ENCODE measurements at places on chromosomes 6 and 20. TPM values are rescaled to one million over a fixed set of nuclear protein-coding genes. Genes with fewer than 3 reads are reported as not detected.

Gene GJA10
- total RNA-seq, result not detected

Gene CLPSL1
- not detected for total RNA-seq

Gene KCNQ2
- not detected for total RNA-seq

Gene C6orf141
- not detected for total RNA-seq

DNA sequence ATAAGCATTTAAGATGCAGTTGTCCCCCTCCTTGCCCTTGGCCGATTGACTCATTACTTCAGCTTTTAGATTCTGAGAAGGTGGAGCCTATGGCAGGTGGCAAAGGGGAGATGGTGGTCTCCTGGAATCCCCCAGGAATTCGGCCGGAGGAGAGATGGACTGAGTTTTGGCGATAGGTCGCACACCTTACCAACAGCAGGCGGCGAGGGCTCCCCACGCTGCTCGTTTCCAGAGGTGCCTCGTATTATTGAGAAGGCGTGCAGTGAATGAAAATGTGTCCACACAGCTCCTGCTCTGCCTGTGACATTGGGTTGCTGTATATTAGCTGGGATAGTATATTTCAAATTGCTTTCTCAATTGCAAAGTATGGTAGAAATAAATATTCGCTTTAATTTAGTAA is 224.5 kb downstream of the ARID1B start:
- DNase-seq, result no peak

- DNase-seq, result no peak
Observed at GRCh38 chr6:2384528-2384927, 139.1 kb upstream of the GMDS start.

DNA sequence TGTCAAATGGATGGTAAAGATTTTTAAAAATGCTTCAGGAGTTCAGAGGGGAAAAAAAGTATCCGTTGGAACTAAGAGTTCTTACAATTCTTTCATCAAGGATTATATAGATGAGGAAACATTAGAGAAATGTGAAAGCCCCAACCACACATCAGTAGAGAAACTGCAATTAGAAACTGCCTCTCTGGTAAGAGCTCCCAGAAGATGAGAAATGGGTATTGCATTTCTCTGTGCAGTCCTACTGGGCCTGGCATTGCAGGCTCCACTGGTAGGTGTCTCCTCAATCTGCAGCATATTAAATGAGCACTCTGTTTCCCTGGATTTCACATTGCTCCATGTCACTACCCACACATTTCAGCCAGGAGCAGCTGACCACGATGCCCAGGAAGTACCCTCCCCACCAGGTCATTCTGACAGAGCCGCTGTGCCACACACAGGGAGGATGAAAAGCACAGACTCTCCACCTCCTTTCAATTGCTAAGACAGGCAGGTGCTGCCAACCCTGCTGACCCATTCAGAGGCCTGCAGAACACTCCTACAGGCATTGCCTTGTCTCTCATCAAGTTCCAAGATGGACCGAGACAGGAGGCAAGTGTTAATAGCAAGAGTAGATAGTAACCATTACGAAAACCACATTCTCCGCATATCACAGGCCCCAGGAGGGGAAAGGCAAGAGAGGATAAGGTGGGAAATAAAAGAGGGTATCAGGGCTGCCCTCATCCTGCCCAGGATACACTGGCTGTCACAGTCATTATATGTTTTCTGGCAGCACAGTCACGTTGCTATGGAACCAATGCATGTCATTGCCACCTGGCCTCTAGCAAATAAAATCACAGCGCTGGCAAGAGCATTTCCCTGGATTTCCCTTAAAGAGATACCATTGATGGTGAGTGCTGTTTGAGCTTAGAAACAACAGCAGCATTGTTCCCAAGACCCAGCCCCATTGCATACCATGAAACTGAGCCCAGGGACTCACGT is 241.7 kb downstream of the ATXN1 start:
- no peak for DNase-seq

DNA sequence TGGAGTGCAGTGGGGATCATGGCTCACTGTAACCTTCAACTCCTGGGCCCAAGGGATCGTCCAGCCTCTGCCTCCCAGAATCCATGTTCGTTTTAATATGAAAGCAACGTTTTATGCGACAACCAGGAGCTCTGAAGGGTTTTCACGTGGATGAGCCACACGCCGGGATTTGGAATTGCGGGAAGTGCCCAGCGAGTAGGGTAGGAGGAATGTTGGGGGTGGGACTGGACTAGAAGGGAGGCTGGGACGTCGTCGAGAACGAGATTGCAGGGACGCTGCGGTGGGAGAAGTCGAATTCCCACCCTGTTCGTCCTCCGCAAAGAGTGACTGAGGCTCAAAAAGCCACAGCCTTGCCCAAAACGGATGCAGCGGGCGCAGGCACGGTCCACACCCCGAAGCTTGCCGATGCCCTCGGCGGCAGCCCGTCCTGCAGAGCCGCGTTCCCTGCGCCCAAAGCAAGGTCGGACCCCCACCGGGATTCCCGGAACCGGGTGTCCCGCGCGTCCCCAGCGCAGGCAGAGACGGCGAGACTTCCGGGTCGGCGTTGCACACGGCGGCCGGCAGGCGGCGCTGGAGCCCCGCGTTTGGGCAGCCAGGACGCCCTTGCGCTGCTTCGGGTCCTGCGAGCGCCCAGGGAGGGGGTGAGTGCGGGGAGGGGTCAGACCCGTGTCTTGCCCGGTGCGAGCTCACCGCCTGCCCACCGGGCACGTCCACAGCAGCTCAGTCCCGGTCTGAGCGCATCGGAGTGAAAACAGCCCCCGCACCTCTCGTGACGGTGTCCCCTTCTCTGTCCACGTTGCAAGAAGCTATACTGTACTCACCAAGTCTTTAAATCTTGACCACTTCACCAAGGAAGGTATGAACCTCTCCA is 87.8 kb downstream of the DHX35 start:
- DNase-seq, result peak; percentile 84

GRCh38 chr6:12490904-12491571 is 200.9 kb downstream of the EDN1 start:
- DNase-seq, result no peak

DNA sequence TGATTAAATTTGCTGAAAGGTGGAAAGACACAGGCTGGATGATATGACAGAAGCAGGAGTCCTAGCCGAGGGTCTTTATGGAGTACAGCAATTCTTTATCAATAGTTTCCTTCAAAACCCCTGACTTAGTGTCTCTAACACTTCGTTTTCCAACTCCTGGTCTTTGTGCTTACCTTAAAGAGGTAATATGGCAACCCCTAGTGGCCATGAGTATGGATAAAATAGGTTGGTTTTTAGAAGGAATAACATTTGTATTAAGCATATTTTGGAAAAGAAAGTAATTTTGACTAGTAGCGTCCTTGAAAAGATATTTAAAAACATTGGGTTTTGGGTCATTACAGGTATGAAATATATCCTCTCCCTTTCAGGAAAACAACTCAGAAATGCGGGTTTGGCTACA is 51.9 kb downstream of the VGLL2 start:
- no peak for DNase-seq

DNA sequence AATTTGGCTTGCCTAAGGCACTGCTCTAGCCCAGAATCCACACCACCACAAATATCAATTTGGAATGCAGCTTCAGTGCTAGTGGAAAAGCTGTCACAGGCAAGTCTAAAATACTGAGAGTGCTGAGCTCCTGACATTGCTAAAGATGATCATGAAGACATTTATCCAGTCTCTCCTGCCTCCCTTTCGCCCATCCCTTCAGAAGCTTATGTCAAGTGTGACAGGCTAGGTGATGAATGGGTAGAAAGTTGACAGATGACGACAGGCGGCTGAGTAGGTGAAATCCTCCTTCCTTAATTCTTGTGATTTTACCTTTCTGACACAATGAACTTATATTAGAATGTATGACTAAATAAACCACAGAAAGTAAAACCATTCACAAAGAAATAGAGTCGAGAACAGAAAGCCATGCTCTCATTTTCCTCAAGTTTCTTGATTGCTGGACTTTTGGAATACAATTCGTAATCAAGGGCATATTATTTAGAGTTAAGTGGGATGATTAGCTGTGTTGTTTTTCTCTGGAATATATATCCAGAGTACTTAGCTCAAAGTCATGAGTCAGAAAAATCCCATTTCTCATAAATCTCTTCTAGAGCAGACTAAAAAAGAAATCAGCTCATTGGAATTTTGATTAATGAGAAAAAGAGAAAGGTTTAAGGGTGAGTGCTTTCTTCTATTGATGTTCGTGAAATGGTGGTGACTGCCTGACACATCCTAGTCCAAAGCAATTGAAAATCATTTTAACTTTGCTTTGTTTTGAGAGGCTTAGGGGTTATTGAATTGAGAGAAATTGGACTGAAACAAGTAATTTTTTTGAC is 1228.2 kb upstream of the CITED2 start:
- DNase-seq, result no peak

DNA sequence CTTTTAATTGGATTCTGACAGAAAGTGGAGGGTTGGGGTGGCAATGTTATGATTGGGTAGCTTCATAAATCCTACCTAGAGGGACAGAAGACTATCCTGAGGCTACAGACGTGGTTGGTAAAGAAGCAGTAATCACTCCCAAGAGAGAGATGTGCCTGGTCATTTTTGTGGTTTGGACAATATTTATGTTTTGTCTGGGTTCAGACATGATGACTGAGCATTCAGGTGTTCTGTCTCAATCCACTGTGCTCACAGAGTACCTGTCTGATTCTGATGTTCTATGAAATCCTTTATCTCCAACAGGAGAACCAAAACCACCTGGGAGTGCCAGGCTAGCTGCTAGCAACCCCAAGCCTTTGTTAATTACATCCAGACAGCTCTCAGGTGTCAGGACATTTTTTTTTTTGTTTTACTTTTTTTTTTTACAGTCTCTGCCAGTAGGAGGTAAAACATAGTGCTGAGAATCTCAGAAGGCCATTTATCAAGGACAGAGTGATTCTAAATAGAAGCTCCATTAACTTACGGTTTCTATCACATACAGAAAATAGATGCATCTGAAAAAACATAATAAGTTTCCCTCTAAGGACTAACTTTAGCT is 1.6 kb upstream of the HLA-DQA1 start:
- no peak for DNase-seq

DNA sequence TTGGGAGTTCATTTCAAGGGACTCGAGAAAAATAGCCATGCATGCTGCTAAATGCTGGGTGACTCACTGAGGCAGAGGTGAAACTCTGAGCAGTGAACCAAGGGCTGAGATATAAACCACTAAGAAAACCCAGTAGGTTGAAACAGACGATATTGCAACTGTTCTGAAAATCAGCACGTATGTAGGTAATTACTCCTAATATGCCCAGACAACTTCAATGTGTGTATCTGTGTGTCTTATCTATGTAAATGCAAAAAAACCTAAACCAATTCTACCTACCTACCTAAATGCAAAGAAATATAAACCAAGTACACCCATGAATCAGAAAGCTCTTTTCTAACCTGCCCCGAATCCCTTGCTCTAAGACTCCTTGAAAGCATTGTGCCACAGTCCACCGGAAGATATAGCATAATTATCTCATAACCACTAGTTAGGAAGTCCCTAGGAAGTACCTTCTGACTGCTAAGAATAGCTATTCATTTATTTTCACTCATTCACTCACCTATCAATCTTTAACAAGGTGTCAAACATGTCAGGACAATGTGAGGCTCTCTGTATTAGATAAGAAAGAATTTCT is 458.7 kb upstream of the RUNX2 start:
- DNase-seq, result no peak

- DNase-seq, result no peak
Observed at GRCh38 chr20:57179265-57179664, 87.2 kb downstream of the BMP7 start.

GRCh38 chr6:39156801-39157200 is 41.8 kb upstream of the SAYSD1 start:
- DNase-seq, result no peak

- no peak for DNase-seq
Observed at GRCh38 chr6:43196337-43196736, 14.3 kb downstream of the CUL9 start.

- DNase-seq, result no peak
Observed at GRCh38 chr6:6740595-6740994, 152.1 kb downstream of the LY86 start.

DNA sequence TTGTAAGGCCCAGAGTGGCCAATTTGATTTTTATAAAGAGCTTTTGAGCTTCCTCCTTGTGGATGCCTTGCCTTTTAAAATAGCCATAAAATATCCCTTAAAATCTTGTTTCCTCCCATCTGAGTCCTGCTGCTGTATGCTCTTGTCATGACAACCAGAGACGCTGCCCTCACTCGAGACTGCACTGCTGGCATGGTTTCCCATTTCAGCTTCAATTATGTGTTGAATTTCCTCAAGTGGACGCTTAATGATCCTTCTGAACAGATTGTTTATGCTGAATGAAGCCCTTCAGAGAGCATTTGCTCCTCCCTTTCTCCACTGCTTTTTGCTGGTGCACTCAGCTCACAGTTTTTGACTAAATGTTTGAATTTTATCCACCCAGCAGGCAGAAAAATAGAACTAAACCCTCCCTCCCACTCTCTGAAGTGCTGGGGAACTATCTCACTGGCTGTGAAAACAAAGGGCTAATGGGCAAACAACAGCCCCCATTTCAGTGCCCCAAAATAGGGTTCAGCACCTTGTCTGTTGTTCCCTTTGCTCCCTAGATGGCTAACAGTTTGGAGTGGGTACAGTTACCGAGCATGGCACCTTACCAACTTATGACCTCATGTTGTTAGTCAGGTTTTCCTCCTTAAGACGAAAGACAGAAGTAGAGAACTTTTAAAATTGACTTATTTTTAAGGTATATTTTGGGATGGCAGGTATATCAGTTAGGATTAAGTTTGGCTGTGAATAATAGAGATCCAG is 45.5 kb upstream of the RNF8 start:
- DNase-seq, result no peak

GRCh38 chr20:36975099-36975818 is 23.8 kb upstream of the SAMHD1 start:
- no peak for DNase-seq

- DNase-seq, result no peak
Observed at GRCh38 chr20:54355631-54356280, 119.6 kb upstream of the DOK5 start.

- no peak for DNase-seq
Observed at GRCh38 chr6:99184696-99185095, 164.8 kb downstream of the FAXC start.

DNA sequence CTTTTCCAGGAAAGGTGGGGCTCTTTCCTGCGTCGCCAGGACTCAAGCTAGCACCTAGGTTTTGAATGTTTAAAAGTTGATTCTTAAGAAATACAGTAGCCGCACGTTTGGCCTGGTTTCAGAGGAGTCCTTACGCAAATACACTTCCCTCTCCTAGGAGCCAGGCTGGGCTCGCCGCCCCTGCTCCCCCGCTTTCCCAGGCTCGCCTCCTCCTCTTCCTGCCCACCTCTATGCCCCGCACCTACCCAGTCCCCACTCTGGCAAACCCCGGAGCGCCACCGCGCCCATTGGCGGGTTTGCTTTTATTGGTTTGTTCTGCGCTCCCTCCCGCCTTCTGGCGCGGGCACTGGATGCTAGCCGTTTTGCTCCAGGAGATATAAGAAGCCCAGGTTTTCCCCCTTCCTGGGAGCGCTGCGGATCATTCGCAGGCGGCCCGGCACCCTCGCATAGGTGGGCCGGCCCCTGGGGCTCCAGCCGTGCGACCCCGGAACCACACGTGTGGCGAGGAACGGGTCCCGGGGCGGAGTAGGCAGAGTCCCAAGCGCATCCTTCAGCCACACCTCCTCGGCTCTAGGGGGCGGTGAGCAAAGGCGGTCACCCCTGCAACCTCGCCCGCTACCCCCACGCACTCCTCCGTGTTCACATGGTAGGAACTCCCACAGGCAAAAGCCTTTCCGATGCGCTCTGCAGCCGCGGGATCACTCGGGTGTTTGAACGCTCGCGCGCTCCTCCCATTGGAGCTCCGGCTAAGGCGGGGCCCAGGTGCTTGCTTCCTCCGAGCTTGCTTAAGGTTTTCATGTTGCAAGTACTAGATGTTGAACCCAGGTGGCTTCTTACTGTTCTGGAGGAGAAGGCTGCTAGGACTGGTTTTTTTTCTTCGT is 119.0 kb downstream of the RTN4IP1 start:
- DNase-seq, result no peak

GRCh38 chr6:73176057-73176456 is 49.2 kb downstream of the KHDC1L start:
- DNase-seq, result no peak

All from natural killer cell treated with Interleukin-12 subunit alpha and Interleukin-12 subunit beta and Interleukin-15 and Interleukin-18, amount 100 ng/mL, for 72 hours (primary cell).